ENCODE measurements at places on chromosomes 1 and 21.

DNA sequence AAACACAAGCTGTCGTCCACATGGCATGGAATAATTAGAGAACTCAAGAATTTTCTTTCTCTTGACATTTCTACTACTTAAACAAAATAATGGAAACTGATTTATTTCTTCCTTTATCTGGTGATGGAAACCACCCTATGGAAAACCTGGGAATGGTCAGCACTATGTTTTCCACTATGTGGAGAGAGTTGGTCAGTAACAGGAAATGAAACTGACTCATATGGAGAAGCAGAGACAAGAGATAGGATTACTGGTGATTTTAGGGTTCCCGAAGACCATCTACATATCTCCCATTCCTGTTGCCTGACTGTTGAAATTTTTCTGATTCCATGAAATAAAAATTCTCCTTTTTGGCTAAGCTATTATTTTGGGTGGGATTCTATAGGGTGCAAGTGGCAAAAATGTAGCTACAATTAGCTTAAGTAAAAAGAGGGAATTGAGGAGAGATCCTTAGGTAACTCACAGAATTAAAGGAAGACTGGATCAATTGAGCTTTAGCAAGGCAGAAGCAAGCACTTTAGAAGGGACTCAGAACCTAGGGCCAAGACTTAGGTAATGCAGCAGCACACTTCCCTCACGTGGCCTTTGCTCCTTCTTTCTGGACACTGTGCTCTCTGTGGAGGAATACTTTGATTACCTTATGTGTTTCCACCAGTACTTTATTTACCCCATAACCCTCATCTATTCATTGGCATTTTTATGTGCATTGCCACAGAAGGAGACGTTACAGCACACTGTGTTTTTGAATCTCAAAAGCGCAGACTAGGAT is 89.6 kb downstream of the LEPR start:
- DNase-seq: no peak

- DNase-seq: no peak
Measured at GRCh38 chr1:12715896-12716437, at the start of gene AADACL3. TSS of gene AADACL3 (plus strand) at chr1:12716110. CDS start at chr1:12716177, 67 bp downstream.

- DNase-seq: no peak
Measured at GRCh38 chr1:2786329-2787162, 14.9 kb downstream of the TTC34 start.

GRCh38 chr1:93164816-93165215 is 15.4 kb downstream of the TMED5 start:
- no peak for DNase-seq

DNA sequence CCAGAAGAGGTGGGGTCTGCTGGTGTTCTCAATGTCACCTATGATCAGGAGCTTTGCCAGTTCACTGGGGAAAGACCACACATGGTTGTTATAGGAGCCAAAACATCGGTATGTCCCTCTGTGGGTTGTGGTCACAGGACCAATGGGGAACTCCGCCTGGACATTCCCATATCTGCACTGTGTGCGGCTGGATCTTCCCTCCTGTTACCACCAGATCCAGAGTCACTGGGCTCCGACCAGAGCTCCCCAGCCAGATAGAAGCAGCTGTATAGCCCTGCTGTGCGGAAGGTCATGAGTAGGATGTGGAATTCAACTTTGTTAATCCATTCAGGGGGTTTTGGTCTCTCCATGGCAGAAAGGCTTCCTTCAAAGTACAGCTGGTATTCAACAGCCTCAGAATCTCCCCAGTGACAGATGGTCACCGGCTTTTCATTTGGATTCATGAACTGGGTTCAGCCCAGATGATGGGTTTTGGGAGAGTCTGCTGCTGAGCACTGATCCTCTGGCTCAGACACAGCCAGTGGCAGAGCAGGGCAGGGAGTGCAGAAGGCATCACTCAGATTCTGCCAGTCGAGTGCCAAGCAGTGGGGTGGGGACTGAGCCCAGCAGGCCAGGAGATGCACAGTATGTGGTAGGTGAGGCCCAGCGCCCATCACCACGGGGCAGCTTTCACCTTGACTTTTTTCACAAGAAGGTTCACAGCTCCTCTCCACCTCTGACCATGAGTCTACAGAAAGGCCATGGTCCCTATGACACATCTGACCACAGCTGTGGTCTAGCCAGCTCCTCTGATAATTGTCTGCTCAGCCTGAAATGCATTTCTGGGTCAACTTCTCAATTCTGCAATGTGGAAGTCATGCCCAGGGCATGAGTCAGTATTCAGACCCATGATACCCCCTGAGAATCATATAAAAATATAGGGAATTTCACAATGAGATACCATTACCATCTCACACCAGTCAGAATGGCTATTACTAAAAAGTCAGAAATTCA is 2.9 kb upstream of the SHCBP1L start:
- peak; percentile 57 for DNase-seq

DNA sequence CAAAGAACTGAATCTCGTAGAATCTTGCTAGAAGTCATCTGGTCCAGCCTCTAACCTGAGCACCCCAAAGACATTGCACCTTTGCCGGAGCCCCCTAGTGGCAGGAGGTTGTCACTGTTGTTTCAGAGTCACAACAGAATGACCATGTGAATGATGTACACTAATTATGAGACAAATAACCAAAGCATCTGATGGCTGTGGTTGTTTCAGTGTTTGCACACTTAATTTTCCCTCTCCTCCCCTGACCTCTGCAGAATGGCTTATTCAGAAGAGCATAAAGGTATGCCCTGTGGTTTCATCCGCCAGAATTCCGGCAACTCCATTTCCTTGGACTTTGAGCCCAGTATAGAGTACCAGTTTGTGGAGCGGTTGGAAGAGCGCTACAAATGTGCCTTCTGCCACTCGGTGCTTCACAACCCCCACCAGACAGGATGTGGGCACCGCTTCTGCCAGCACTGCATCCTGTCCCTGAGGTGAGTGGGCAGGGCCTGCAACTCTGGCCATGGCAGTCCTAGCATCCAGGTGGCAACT is 26.4 kb downstream of the TRAF5 start:
- no peak for DNase-seq
